Stimulated activated CD4-positive, alpha-beta T cell treated with anti-CD3 and anti-CD28 coated beads, Interleukin-4, amount 100 ng/mL, for 4 hours (primary cell): ENCODE measurements at places on chromosomes 6 and 20.

- no peak for DNase-seq
These were observed 23.9 kb upstream of the NAA20 start for GRCh38 chr20:19992996-19993908.

DNA sequence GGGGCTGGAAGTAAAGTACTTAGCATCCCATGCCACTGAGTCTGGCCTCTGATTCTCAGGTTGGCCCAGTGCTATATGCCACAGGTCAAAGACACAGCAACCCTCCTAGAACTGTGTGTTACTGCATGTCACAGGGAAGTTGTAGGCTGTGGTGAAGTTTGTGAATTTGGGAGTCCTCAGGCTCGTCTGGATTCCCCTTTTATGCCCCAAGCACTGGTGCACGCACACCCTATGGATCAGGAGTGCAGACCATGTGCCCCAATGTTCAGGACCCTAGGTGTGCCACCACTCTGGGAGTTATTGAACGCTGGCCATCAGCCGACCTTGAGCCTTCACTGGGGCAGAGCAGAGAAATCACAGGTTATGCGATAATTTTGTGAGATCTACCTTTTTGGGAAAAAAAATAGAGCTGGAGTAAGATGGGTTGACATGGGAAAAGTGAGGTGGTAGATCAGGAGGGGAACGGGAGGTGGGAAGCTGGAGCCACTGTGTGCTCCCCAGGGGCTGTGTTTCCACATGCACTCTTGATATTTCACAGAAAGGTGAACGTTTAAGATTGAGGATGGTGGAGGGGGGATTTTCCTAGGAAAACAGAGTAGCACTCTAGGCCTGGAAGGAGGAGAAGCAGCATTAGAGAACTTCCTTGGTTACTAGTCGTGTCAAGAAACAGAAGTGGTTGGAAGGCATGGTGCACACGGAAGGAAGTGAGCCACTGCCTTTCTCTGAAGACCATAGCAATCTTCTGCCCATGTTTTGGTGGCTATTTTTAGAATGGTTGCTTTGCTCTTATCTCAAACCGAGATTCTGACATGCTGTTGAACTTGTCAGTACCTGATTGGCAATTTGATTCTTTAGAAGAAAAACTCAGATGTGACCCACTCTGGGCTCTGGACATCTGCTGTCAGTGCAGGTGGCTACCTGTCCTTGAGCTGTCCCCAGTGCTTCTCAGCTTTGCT lies 44.1 kb downstream of the DUSP22 start:
- no peak for DNase-seq

DNA sequence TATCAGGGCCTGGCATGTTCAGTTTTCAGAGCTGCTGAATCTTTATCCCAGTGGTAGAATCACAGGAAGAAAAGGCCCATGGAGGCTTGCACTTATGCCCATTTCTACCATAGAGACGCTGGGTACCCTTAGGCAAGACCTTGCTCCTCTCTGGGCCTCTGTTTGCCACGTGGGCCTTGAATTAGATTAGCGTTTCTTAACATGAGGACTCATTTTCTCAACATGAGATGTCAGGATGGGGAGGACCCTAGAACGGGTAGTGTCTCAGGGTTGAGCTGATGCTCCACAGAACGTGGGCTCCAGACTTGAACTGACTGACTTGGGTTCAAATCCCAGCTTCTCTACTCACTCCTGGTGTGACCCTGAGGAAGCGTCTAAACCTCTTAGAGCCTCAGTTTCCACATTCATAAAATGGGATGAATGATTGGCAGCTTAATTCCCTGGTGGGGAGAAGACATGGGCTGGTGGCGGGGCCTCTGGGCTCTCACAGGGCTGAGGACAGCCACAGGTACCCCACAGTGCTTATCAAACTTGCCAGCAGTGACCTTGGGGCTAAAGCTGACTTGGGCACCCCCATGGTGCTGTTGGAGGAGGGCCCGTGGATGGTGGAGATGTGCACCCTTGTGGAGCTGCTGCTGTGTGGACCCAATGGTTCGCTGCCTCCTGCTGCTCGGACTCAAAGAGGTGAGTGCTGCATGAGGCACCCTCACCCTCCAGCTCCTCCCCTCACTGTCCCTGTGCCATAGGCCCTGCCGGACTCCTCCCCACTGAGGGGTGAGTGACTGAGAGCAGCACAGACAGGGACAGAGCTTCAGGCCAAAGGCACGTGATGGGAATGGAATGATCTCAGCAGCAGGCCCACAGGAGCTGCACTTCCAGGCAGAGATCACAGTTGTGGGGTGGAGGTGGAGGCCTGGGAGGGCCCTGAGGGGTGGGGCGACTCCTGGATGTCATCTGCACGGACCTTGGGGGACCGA lies 28.2 kb downstream of the SUN5 start:
- no peak for DNase-seq

- no peak for DNase-seq
These were observed 27.4 kb upstream of the CAP2 start for GRCh38 chr6:17365961-17366360.

GRCh38 chr20:22563062-22563965 lies 21.1 kb downstream of the FOXA2 start:
- no peak for DNase-seq

DNA sequence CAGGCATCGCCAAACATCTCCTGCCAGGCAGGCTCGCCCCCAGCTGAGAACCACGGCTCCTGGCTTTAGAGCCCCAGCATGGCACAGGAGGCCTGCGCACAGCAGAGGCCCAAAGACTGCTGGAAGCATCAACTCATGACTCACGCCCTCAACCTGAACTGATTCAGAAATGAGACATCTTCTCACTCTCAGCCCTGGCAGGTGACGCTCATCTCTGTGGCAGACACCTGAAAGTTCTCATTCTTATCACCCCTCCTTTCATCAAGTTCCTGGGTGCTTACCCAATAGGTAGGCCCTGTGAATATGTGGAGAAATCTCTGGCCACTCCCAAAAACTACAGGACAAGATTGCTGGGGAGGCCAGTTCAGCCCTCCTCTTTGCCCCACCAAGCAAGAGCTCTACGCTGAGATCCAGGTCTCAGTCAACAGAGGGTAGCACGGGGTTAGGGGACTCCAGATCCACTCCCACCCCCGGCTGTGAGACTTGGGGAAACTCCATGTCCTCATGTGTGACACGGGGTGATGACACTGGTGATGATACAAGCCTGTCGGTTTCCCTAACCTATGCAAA lies 11.3 kb downstream of the NFATC2 start:
- peak; percentile 84 for DNase-seq

GRCh38 chr6:11535801-11536230 lies 1.7 kb upstream of the TMEM170B start:
- DNase-seq, result no peak

DNA sequence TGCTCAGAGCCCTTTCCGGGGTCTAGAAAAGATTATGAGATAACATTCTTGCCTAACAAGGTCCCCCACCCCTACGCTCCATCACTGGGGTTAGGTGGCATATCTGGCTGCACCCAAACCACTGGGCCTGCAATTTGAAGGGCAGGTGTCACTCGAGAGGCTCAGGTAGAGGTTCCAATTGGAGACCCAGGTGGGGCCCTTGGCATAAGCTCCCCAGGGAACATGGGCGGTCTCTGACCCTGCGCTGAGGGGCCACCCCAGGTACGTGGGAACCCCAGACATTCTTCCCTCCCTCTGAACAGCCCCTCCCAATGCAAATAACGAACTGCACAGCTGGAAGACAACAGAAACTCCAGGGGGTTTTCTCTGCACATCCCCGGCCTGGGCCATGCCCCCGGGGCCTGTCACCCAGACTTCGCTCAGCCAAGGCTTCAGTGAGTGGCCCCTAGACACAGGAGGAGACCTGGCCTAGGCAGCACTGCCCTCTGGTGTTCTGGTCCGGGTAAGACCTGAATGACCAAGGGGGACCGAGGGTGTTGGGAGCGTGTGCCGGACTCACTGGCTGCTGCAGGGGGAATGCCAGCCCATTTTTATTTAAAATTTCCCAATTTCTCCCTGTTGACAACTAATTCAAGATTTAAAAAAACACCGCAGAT lies 47.5 kb downstream of the DSTN start:
- DNase-seq, result peak; percentile 29

- no peak for DNase-seq
These were observed 15.8 kb upstream of the GPR63 start for GRCh38 chr6:96853083-96853482.

- no peak for DNase-seq
These were observed 88.1 kb upstream of the IFNGR1 start for GRCh38 chr6:137307163-137307854.

DNA sequence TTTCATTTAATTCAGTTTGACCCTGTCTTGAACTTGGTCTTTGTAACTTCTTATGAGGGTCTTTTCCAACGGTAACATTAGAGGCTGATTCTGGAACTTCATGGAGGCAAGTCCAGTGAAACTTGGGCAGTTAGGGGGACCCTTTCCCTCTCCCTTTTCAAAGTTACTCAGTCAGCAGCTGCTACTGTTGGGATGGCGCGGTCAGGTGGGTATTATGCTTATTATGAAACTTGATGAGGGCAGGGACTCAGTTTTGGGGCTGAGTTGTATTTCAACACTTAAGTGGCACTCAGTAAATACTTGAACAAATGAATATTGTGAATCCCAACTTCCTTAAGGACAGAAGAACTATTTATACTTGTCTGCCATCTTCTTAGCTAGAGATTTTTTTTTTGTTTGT lies 20.8 kb downstream of the TOP1 start:
- DNase-seq, result no peak

- no peak for DNase-seq
These were observed 93.1 kb downstream of the ARMC2 start for GRCh38 chr6:108941281-108941680.

GRCh38 chr6:167670938-167671338 lies 155.8 kb upstream of the AFDN start:
- DNase-seq, result no peak

DNA sequence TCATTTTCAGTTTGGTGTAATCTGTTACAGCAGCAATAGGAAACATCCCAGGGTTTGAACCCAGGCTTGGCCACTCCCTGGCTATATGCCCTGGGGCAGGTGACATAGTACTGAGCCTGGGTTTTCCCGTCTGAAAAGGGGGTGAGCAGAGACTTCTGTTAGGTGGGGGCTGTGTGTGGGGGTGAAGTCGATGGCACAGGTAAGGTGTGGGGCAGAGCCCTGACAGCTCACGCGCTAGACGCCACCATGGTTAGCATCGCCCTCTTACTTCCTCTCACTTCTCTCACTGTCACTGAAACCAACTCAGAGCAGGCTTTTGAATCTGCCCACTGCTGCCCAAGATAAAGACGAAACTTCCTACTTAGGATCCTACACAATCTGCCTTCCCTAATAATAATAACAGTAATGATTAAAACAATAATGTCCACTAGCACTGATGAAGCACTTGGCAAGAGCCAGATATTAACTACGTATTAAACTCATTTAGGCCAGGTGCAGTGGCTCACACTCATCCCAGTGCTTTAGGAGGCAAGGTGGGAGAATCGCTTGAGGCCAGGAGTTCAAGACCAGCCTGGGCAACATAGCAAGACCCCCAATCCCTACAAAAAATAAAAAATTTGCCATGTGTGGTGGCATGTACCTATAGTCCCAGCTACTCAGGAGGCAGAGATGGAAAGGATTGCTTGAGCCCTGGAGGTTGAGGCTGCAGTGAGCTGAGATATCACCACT lies 117.9 kb upstream of the PTPN1 start:
- no peak for DNase-seq

DNA sequence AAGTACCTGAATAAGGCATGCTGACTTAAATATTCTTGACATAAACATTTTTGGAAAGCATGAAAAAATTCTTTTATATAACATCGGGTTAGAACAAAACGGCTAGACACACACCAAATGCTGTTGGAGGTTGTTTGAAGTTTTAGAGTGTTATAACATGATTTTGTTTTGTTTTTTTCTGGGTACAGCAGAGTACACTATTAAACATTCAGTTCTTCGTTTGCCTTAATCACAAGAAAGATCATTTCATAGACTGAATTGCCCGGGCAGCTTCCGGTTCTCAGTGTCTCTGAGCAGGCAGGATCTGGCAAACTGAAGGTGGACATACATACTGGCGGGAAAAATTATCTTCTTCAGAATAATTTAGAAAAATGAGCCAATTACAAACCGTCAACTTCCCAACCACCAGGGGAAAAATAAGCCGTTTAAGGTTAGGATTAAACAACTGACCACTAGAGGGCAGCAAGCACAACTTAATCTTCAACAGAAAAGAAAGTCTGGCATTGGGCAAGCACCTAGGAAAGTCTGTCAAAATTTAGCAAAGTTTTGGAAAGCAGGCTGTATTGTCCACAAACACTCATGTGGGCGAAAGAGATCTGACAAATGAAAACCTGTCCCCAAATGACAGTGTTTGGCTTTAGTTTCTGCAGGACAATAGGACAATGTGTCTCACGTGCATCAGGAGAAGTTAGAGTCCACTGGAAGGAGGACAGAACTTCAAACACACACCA lies 15.0 kb downstream of the ZNF217 start:
- DNase-seq, result peak; percentile 37

DNA sequence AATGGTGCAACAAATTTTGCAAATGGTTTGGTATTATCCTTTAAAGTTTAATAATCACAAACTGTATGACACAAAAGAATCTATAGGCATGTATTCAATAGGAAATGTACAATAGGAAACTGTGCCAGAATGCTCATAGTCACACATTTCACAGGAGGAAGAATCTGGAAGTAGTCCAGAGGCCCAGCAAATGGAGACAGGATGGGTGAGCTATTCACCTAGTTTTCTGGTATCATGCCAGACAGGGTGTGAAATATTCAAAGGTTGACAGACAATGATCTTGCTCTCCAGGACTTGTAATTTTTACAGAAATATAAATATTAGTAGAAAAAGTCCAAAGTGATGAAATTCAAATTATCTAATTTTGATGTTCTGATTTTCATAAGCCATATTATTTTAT lies 520.1 kb upstream of the IMPG1 start:
- DNase-seq, result no peak

- no peak for DNase-seq
These were observed 232.1 kb downstream of the SYNE1 start for GRCh38 chr6:152404936-152405595.

DNA sequence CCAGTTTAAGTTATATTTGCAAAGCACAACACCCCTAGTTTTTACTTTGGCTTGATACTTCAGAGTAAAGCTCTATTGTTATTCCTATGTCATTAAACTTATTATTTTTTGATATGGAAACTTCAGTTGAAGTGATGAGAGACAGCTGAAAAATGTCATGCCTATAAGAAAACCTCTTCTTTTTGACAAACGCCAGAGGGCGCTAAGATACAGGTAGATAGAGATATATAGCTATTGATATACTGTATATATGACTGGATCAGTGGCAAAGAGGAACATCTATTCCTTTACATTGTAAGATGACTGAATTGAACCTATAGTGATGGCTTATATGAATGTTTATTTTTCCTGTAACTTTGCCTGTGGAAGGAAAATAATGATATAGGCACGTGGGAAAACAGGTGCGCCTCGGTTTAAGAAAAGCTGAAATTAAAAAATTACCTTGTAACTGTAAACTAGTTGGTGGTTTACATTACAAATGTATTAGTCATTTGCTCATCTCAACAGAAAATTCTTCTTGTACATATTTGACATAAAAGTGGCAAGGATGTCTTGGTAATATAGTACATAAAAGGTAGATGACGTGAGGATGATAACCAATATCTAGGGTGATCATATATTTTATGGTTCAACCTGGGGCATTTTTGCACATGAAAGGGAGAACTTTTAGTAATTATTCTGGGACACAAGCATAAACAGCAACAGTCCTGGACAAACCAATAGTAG lies 74.1 kb downstream of the LAMA4 start:
- DNase-seq, result no peak

- no peak for DNase-seq
These were observed 150.0 kb upstream of the MARCKS start for GRCh38 chr6:113707194-113707593.

- DNase-seq, result no peak
These were observed 38.7 kb upstream of the RIPOR2 start for GRCh38 chr6:24974182-24975171.
